Vagina (tissue), 2 donors: ENCODE measurements at places on chromosomes 6 and 20.

DNA sequence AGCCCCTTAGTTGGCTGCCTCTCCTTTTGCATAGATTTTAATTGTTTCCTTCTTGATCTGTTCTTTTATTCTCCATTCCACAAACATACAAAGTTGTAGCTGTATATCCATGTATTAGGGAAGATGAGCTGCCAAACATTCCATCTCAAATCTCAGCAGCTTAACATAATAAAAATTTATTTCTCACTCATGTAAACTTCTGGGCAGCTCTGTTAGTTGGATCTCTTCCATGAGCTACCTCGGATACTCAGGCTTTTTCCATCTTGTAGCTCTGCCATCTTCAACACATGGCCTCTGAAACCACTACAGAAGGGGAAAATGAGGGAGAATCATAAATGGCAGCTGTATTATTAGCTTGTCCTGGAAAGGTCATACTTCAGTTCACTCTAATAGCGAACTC, 149.4 kb upstream of the BMP2 start:
- DNase-seq: no peak

- DNase-seq: no peak
Observed at GRCh38 chr20:38447931-38448675, 13.0 kb upstream of the SNHG17 start.

DNA sequence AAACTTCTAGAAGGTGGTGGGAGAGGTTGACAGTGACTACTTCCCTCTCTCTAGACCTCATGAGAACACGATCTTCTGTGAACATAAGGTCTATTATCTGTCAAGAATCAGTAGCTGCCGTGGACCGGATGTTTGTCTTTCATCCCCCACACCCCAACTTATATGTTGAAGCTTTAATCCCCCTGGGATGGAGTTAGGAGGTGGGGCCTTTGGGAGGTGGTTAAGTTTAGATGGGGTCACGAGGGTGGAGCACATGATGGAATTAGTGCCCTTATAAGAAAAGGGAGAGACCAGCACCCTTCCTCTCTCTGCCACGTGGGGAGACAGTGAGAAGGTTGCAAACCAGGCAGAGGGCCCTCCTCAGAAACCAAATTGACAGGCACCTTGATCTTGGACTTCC, 409.1 kb downstream of the QKI start:
- no peak for DNase-seq

DNA sequence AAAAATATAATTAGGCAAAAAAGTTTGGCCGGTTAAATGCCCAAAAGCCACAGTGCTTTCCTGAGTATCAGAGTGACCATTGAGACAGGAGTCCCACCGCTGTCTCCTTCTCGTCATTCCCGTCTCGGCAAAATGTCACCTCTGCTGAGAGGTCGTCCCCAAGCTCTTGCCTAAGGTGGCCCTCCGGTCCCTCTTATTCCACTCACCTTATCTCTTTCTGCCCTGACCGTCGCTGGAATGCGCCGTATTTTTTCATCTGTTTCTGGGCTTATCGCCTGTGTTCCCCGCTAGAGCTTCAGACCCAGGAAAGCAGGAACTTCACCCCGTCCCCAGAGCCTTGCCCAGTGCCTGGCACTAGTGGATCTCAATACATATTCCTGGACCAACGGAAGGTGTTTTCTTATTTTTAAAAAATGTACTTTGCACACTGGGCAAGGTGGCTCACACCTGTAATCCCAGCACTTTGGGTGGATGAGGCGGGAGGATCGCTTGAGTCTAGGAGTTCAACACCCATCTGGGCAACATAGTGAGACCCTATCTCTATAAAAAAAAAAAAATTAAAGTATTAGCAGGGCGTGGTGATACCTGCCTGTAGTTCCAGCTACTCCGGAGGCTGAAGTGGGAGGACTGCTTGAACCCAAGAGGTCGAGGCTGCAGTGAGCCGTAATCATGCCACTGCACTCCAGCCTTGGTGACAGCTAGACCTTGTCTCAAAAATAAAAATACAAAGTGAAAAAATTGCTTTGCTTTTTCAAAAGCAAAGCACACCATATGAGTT, 122.8 kb upstream of the PTPN1 start:
- DNase-seq: no peak
